ENCODE measurements at places on chromosomes 3 and 15.

- DNase-seq = no peak
Observed at GRCh38 chr15:94119298-94119811, 112.0 kb upstream of the MCTP2 start.

DNA sequence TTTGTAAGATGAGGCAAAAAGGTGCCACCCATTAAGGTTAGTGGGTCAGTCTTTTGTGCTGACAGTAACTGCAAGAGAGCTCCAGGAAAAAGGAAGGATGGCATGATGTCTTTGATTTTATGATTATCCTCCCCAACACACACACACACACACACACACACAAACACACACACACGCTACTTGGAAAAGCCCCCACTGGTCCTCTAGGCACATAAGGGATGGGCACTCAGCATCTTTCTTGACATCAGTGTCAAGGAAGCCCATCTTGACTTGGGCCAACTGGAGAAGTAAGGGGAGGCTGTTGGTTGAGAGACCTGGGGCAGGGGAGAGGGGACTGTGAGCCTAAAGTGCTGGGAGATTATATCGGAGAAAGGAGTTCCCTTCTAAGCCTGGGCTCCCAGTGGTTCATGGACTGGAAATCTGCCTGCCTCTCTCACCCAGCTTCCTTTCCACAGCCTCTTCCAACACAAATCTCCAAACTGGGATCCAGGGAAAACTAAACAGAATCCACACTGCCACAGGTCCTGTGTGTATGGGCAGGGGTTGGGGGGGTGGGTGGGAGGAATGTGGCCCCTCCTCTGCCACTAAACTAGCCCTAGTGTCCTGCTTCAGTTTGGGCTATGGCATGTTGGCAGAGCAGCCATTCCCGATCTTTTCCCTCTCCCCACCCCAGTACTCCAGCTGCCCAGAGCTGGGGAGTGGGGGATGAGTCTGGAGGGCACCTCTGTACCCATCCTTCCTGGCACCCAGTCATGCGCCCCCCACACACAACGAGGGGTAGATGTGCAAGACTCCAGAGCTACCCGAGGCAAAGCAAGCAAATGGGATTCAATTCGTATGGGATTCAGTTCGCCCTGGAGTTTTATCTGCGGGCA lies 1.6 kb downstream of the AMOTL2 start:
- no peak for DNase-seq

DNA sequence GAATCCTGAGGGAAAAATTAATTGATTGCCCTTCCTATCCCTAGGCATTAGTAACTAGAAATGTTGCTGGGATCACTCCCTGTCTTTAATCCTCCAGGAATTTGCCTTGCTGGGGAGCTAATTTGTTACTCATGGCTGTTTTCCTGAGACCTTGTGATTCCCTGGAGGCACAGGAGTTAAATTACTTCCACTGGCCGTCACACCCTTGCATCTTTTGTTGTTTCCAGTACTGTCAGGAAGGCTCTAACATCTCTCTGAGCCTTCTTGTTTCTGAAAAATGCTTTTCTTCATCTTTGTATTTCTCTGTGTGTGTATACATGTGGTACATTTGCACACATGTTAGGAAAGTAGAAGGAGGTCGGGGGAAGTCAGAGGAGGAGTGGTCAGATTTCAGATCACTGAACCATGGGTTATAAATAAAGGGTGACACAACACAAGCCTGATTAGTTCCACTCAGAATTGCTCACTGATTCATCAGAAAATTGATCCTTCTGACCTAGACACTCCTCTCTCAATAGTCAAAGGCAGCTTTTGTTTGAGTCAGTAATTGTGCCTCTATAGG lies 23.5 kb upstream of the LRRFIP2 start:
- DNase-seq = peak; percentile 95

DNA sequence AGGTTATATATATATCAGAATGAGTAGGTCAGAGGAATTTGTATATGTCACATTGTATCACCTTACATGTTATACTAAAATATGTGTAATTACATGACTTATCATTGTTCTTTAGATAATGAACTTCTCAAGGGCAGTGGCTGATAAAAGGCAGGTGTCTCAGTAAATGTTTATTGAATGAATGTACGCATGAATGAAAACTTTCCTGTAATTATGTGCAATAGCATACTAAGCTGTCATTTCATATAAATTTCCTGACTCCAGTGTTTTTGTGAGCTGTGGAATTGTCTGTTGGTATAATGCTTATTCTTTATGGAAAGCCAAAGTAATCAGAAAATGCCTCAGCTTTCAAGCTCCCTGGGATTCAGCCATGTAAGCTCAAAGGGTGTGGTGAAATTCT lies 4.2 kb downstream of the TBC1D23 start:
- DNase-seq = no peak

GRCh38 chr15:63544258-63545026 lies 40.0 kb downstream of the USP3 start:
- no peak for DNase-seq

GRCh38 chr15:97903971-97904572 lies 56.4 kb upstream of the ARRDC4 start:
- DNase-seq = peak; percentile 9

DNA sequence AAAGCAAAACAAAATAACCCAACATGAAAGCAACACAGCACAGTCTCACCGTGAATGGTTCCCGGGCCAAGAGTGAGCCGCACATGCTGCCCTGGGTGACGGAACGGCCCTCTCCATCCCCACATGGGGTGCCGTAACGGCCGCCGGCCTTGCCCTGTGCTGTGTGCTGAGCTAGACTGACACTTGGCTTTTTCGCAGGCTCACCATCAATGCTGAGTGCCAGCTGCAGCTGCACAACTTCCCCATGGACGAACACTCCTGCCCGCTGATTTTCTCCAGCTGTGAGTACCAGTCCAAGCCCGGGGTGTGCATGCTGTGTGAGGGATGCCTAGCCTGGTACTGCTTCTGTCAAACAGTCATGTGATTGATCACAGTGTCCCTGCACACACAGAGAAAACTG lies 357.6 kb downstream of the GABRG3 start:
- DNase-seq = no peak

DNA sequence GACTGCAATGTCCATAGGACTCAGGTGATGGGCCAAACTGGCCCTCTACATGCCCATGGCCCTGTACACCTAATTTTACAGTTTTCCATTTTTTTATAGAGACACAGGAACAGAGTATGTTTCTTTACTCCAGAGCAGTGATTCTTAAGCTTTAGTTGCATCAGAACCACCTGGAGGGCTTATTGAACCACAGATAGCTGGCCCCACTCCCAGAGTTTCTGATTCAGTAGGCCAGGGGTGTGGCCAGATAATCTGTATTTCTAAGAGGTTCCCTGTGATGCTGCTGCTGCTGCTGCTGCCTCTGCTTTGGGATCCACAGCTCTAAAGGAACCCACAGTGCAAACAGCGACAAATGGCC lies 5.1 kb downstream of the RBP1 start:
- no peak for DNase-seq

DNA sequence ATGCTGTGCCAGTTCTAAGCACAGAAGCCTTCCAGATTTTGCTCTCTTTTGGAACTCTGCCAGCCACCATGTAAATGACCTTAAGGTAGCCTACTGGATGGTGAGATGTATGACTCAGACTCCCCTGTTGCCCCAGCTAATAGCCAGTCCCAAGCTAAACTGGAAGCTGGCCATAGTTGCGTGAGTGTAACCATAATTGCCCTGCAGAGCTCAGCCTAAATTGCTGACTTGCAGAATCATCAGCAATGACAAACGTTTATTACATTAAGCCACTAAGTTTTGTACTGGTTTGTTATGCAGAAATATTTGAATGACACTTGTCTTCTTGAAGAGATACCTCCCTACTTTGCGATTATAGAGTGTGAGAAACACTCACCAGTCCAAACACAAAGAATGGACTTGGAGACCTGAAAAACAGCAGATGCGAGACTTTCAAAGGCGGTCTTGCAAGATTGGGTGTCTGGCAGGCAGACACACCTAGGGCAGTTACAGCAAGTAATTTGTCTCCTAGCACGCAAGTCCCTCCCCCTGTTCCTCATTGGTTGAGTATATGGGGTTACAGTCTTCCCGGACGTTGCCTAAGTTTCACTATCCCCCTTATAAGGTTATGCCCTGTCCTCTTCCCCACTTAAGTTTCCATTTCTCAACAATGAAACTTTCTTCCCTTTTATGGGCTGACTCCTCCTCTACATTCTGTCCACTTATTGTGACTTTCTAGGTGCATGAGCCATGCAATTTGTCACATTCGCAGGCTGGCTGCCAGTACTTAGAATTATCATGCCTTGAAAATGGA lies 83.6 kb upstream of the XCR1 start:
- DNase-seq = no peak

DNA sequence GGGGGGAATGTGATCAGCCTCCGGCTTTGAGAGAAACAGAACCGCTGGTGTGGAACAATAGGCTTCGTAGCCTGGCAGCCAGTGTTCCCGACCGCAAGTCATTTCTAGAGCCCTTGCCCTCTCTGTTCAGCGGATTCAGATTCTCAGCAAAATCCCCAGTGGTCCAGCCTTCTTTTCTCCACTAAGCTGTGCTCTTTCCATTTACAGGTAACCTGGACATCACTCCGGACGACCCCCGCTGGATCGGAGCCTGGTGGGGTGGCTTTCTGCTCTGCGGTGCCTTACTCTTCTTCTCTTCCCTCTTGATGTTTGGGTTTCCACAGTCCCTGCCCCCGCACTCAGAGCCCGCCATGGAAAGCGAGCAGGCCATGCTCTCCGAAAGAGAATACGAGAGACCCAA lies 250.6 kb downstream of the SLCO3A1 start:
- no peak for DNase-seq

GRCh38 chr3:73389928-73390327 lies 234.8 kb downstream of the PDZRN3 start:
- DNase-seq = no peak

DNA sequence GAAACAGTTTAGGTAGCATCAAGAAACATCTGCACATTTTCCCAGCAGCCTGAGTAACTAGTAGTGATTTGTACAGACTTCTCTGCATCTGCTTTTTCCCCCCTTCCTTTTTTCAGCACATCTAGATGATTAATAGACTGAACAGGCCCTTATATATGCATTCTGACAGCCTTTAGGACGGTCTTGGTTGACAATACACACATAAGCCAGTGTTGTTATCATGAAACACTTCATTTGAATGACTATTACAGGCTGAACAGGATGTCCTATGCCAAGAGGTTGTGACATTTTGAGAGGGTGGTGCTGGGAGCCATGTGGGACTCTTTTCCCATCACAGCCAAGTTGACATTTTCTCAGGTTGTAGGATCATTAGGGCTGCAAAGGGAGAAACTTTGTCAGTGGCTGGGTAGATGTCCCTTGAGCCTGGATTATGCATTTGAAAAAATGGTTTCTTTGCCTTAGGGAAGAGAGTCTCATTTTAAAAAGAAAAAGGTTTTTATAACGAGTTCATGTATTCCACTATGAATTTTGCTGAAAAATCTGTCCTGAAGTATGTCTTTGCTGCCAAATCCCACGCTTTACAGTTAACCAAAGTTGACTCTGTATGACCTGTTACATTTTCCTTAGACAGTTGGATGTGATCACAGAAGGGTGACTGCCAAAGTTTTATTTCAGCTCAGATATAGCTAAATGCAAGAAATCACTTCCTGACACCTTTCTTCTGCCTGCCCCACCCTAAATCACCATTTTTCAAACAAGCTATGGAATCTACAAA lies 73.7 kb downstream of the FILIP1L start:
- no peak for DNase-seq

GRCh38 chr3:88195951-88196434 lies 46.2 kb downstream of the C3orf38 start:
- DNase-seq = no peak

GRCh38 chr3:21927261-21927660 lies 176.3 kb upstream of the ZNF385D start:
- DNase-seq = no peak

DNA sequence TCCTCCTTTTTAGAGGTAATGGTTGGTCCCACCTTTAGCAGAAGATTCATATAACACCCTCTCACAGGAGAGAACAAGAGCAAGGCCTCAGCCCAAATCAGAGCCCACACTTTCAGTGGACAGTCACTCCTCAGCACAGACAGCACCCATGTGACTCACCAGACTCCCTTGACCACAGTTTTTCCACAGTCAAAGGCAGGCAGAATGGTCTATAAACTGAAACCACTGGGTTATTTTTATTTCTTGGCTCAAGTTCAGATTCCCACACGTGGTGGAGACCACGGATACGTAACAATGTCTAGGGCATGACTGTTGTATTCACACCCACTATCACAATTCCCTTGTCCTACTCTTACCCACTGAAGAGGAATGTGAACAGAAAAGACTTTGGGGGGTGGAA lies 237.8 kb upstream of the UBE2E1 start:
- DNase-seq = peak; percentile 92

DNA sequence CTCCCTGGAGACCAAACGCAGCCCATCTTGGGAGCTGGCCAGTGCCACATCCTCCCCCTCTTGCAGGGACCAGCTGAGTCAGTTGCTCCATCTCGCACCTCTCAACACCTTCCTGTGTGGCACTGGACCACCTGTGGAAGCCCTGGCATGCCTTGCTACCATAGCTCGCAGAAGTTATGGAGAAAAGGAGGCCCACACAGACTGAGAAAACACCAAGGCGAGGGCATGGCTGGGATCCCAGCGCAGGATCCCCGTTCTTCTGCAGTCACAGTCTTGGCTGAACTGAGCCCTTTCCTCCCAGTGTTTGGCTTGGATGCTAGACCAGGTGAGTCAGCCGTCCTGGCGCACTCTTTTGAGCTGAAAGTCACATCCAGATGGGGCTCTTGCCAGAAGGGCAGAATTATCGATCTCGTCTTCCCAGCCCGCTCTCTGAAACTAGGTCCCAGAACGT lies 46.9 kb downstream of the CHRD start:
- DNase-seq = no peak

DNA sequence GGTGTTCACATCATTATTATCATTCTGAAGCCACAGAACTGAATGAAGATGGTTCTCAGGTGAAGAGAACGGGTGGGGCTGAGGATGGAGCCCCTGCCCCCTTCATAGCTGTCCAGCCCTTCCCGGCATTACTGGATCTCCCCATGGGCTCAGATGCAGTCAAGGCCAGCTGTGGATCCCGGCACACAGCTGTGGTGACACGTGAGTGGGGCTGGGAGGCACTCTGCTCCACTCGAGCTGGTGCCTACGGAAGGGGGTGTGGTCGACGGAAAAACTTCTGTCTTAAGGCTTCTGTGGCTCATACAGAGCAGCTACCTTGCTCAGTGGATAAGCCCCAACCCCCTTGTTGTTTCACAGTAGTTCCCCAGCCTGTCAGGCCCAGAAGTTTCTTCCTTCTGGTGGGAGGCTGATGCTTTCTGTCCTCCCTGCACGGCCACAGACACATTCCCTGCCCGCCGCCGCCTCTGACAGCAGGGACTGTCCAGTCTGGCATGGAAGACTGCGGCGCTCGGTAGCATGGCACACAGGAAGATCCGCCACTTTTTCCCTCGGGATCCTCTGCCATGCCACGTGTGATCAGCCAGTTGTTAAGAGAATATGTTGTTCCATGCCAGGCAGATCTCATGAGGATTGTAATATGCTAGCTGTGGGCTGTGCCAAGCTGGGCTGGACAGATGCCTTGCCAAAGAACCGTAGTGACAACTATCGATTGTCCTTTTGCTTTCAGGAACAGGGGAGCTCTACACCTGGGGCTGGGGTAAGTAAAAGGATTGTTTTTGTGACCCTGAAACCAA lies 5.8 kb downstream of the RCCD1 start:
- no peak for DNase-seq

GRCh38 chr15:61227950-61228936 lies 859 bp downstream of the RORA start:
- DNase-seq = no peak

- peak; percentile 0 for DNase-seq
Observed at GRCh38 chr3:173467501-173467900, 70.0 kb downstream of the NLGN1 start.

All from GM04503 (cell line).